ENCODE measurements at places on chromosomes 3 and 15.

DNA sequence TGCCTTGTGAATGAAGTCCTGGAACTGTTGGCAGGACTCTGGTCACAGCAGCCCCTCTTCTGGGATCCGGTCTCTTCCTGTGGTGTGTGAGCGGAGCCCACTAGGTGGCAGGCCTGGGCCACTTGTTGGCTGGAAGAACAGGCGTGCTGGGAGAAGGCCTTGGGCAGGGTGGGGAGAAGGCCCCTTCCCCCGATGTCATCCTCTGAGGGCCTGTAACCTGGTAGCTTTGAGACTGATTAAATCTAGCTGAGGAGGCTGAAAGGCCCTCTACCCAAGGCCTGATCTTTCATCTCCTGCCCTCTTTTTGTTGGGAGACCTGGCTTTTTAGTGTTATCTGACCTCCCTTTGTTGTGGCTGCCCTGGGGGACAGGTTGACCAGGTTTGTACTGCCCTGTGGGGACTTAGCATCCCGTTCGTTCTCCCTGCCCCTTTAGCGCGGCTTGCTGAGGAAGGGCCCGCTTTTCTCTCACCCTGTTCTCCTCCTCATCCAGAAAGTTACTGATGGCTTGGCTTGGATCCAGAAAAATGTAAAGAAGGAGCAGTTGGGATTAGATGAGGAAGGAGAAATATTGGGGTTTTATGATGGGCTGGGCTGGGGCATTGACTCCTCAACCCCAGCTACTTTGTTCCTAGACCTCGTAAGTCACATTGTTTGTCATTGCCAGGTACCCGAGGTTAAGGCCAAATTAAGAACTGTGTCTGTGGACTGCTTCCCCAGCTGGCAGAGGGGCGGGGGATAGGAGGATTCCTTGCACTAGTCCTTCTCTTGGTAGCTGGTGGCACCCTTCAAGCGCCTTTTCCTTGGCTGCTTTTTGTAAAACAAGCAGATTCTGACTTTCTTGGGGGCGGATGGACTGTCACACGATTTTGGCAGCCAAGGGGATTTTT, 48.5 kb downstream of the CHCHD6 start:
- DNase-seq: peak; percentile 55

DNA sequence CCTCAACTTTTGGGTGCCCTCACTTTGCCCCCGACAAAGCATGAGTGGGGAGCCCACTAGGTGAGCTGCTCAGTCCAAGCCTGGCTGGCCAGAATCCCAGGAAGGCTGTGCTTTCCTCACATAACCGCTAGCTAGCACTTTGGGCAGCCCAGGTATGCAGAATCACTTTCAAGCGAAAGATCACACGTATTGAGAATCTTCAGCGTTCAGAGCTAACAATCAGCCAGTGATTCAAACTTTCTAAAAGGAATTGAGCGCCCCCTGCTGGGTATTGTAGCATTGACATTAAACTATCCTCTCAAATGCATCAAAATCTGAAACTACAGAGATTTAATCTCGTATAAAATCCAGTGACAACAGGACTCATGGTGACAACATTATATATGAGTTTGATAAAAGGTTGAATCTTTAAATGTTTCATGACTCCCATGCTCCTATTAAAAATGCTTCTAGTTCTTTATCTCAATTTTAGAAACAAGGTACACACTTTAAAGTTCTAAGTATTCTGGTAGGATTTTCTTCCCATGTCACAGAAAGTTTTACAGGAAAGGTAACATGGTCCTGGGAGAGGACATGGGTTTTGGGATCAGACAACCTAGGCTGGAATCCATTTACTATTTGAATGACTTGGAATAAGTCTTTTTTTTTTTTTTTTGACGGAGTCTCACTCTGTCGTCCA, 11.8 kb downstream of the ANAPC13 start:
- DNase-seq: peak; percentile 86

GRCh38 chr15:32778391-32779176, 60.8 kb downstream of the GREM1 start:
- no peak for DNase-seq

- no peak for DNase-seq
Observed at GRCh38 chr3:134601539-134602439, 49.0 kb downstream of the KY start.

DNA sequence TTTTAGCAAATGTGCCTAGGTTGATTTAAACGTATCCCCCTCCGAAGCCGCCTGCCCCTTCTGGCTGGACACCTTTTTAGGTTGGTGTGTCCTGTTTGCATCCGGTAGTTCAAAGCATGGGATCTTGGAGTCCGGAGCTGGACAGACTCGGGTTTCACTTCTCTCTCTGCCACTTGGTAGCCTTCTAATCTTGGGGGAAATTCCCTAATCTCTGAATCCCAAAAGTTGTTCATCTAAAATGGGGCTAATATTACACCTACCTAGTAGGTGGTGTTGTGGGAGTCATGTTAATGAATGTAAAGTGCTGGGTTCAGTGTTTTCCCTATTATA, 760 bp downstream of the FANCI start:
- no peak for DNase-seq

DNA sequence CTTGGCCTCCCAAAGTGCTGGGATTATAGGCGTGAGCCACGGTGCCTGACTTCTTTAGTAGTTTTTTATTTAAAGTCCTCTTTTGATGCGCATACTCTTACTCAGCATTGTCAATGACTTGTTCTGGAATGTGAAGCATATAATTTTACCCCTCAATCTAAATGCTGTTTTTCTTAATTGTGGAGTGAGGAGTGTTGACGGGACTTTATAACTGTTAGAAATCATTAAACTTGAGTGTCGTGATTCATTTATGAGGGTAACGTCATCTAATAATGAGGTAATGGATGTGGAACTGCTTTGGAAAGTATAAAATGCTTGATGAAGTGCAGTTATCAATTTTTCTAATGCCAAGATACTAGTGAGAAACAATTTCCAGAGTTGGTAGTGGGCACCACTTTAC, 48.3 kb downstream of the PLS1 start:
- DNase-seq: no peak

GRCh38 chr15:39447346-39447745, 133.5 kb upstream of the THBS1 start:
- DNase-seq: no peak

DNA sequence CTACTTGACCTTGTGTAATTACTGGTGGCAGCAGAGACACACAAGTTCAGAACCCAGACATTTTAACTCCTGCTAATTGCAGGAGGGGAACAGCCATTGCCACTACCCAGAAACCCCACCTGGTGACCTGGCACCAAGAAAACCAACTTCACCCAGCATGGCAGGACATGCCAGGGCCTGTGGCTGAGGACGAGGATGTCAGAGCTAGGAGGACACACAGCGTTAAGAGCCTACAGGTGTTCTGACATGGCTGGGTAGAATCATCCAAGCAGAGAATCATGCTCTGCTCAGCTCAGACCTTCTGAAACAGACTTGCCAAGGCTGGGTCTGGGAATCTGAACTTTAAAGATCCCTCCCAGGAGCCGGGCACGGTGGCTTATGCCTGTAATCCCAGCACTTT, 11.7 kb upstream of the SPATA12 start:
- DNase-seq: no peak

- no peak for DNase-seq
Observed at GRCh38 chr15:56866803-56867202, 51.6 kb upstream of the TCF12 start.

GRCh38 chr3:197528190-197528589, 27.6 kb downstream of the BDH1 start:
- DNase-seq: no peak

DNA sequence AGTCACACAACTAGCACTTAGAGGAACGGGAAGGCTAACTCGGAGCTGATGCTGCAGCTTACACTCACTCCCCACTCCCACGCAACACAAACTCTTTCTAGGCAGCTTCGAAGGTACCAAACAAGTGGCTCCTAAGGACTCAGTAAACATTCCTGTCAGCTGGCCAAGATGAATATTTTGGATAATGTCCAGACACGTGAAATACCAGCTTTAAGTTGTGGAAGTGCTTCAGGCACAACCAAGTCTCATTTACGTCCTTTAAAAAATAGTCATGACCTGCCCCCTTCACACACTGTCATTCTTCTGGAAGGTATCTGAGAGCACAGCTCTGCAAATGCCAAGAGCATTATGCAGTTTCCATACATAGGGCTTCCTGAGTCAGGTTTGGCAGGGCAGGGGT, 1005.9 kb upstream of the CFAP20DC start:
- no peak for DNase-seq

- no peak for DNase-seq
Observed at GRCh38 chr15:85155857-85156256, 174.2 kb downstream of the PDE8A start.

DNA sequence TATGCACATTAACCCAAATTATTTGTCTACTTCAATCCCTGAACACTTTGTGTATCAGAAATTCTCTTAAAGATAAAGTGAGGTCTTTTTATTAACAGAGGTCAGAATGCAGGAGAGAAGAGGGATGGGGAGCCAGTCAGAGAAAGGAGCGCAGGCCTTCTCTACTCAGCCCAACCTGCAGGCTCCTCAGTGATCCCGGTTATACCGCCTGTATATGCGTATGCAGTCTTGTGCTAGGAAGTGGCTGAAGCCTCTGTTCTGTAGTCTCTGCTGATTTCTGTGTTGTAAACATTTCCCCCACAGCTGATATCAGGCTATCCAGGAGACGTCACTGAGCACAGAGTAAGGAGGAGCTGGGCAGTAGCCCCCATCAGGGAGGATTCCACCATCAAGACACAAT, 57.9 kb downstream of the ABHD5 start:
- no peak for DNase-seq

DNA sequence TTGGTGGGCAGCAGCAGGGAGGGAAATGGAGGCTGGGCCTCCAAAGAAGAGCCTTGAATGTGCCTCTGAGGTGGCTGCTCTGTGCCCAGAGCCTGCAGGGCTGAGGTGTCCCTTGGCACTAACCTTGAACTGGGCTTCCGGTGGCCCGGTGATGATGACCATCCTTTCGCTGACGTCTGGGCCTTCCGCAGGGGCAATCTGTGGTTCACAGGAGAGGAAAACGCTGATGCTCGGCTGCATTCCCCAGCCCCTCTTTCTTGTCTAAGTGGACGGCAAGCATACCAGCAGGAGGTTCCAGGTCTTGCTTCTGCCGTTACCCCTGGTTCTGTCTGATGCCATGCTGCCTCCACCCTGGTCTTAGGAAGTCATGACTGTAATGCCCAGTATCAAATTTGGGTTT, 65.9 kb downstream of the SENP2 start:
- DNase-seq: no peak
